Activated T-helper 17 cell treated with anti-CD3 and anti-CD28 coated beads, Interleukin-2, amount 50 U/mL, for 72 hours (primary cell): ENCODE measurements at places on chromosomes 11 and 22. TPM values are rescaled to one million over a fixed set of nuclear protein-coding genes. Genes with fewer than 3 reads are reported as not detected.
A peak's percentile ranks its signal among the peaks of the same experiment; 100 is the strongest.

The GP1BB gene
- total RNA-seq = not detected

The INSC gene
- total RNA-seq = 0.48 TPM

The MAJIN gene
- not detected for total RNA-seq

The SCUBE2 gene
- total RNA-seq = 0.66 TPM

The IGSF22 gene
- total RNA-seq = not detected

The PHETA2 gene
- total RNA-seq = 2.5 TPM

The MRGPRX4 gene
- total RNA-seq = not detected

The CABP4 gene
- total RNA-seq = 2.2 TPM

The MEI1 gene
- 39.8 TPM for total RNA-seq

The MRGPRF gene
- not detected for total RNA-seq

The FAM111B gene
- 64.8 TPM for total RNA-seq

The LRP4 gene
- total RNA-seq = 0.11 TPM

The APLNR gene
- not detected for total RNA-seq

The PTDSS2 gene
- total RNA-seq = 24.1 TPM

The POU2AF1 gene
- 6.4 TPM for total RNA-seq

The TRIM51 gene
- not detected for total RNA-seq

The MS4A6A gene
- not detected for total RNA-seq

The C11orf98 gene
- 65.0 TPM for total RNA-seq

The NXPE2 gene
- total RNA-seq = not detected

The OR56A1 gene
- not detected for total RNA-seq

GRCh38 chr11:78022397-78023396, at the start of gene KCTD14:
Gene KCTD14, minus strand, starts transcription at chr11:78023276. Its CDS starts 27 bp downstream, at chr11:78023249.
- no peak for ATAC-seq

GRCh38 chr11:46718155-46719019, 626 bp upstream of the F2 start:
- ATAC-seq = peak; percentile 23

DNA sequence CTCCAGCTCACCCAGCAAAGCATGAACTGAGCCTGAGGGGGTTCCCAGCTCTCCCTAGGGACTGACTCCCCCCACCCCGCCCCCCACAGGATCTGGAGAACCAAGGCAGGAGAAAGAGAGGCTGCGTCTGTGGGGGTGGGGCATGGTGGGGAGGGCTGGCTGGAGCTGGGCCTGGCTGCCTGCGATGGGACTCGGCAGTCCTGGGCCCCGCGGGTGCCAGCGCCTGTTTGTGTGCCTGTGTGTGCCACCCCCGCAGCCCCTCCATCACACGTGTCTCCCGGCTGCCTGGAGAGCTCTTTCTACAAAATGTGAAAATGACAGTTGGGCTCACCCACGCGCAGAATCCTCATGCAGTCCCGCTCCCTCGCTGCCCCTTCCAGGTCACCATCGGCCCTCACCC, 46.8 kb downstream of the CACNA1I start:
- peak; percentile 17 for ATAC-seq

DNA sequence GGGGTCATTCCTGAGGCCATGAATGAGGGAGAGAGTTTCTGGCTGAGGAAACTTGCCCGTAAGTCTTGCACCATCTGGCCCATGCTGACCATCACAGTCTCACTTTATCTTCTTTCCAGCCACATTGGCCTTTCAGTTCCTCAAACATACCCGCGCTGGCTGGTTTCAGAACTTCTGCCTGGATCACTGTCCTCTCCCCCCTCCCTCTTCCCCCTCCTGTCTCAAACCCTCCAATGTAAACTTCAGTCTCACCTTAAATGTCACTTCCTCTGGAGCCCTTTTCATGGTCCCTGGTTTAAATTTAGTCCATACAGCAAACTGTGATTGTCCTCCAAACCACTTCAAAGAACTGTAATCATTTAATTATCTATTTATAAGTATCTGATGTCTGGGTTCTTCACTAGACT, 3.7 kb upstream of the TMEM109 start:
- no peak for ATAC-seq

DNA sequence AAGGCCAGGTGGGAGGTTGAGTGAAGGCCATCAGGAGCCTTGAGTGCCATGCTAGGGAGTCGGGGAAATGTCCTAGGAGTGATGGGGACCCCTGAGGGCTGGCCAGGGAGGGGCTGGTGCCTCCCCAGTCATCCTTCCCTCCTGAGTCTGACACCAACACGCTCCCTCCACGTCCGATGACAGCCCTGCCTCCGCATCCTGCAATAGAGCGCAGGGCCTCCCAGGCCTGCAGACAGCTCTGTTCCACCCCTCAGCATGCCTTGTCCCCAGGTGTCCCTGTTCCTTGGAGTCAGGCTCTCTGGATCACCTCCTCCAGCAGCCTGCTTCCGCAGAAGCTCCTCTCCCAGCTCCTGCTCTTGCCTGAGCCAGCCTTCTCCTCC, 3.1 kb downstream of the RAC2 start:
- no peak for ATAC-seq

- ATAC-seq = peak; percentile 53
These were observed 70.6 kb downstream of the RRAS2 start for GRCh38 chr11:14288189-14288935.

- no peak for ATAC-seq
These were observed 361.0 kb upstream of the ANO3 start for GRCh38 chr11:25970726-25971508.

- ATAC-seq = no peak
These were observed 50.8 kb upstream of the PRDM11 start for GRCh38 chr11:45095691-45096010.

- ATAC-seq = no peak
These were observed 4.1 kb upstream of the CHRM1 start for GRCh38 chr11:62925308-62925707.

DNA sequence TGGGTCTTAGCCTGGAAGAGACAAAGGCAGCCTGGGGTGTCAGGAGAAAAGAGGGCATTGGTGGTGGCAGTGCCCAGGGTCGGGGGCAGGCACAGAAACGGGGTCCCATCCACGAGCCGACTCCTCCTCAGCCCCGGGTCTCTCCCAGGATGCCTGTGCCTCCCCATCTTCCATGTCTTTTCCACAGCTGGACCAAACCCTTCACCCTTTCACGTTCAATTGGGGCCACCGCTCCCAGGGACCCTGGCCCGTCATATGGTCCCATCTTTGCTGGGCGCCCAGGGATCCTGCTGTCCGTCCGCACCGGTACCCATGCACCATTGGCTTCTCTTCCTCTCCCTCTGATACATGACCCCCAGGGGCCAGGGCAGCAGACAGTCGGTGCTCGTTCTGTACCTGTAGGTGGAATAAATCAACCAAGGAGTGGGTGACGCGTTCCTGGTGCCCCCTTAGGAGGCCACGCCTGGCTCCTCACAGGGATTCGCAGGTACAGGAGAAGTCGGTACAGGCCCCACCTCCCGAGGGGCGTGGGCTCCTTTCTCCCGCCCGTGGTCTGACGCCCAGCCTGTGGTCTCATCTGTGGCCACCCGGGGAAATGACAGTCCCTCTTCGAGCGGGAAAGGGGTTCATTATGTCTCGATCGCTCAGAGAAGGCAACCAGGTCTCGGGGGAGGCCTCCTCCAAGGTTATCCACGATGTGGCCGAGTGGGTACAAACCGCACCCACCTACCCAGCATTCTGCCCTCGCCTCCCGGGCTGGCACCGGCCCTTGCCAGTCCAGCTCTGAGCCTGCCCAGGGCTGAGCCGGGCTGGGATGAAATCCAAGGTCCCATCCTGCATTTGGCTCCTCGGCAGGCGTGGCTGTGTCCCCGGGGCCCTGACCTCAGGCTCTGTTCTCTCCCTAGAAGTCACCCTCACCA, 1493.6 kb downstream of the BRD1 start:
- ATAC-seq = no peak

GRCh38 chr11:1521382-1522080, 35.0 kb upstream of the MOB2 start:
- ATAC-seq = peak; percentile 48

DNA sequence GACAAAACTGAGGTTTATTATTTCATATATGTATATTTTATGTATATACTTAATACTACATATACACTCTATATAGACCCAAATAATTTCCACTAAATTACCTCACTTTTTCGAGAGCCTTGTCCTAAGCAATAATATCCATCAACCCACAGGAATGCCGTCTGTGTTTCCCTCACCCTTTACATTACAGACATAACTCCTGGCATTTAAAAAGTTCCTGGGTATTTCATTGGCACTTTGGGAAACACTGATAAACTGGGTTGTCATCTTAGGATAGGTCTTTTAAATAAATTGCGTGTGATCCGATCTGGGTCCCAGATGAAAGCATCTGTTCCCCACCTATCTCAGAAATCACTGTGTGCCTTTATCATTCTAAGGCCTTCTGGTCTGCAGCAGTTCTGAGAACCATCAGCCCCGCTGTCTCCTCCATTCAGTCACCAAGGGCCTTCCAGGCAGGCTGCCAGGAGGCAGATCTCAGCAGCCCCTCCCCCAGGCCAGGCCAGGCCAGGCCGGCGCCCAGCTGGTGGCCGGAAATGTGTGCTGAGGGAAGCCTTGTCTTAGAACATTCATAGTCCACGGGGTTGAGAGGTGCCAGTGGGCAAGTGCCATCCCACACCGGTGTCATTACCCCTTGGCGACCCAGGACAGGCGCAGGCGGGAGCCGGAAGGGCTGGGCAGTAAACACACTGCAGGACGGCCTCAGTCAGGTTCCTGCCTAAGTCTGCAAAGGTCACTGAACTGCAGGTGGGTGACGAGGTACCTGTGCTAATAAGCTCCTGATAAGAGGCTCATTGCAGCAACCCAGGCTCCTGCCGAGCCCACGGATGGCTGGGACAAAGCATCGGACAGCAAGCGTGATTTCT, 3.3 kb downstream of the FGF19 start:
- ATAC-seq = no peak

DNA sequence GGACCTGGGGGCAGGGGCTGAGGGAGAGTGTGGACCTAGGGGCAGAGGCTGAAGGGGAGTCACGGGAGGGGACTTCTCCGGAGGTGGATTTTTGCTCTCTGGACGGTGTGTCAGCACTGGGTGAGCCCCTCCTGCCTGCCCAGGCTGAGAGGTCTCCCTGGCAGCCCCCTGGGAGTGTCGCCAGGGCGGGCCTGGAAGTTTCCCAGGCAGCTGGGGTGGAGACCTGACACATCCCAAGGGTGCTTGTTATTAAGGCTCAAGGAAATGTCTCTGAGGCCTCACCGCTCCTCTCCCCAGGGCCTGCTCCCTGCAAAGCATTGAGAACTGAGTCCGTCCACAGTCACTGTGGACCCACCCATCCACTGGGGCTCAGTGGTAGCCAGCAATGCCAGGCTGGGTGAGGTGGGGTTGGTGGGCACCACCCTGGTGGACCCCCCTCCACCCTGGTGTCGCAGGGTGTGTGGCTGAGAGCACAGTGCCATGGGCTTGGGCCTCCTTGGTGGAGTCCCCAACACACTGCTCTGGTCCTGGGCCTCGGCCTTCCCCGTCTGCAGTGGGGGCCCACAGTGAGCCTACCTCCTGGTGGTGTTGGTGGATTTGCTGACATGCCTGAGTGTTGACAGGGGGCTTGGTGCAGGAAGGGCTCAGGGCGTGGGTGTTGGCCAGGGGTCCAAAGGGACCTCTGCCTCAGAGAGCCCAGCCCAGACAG, 2.5 kb downstream of the CD81 start:
- no peak for ATAC-seq

GRCh38 chr22:40610329-40610850, 26.1 kb downstream of the MRTFA start:
- ATAC-seq = no peak

- no peak for ATAC-seq
These were observed 4.5 kb downstream of the TMPRSS4 start for GRCh38 chr11:118081241-118081958.

GRCh38 chr11:100941033-100941432, 188.6 kb downstream of the PGR start:
- no peak for ATAC-seq

DNA sequence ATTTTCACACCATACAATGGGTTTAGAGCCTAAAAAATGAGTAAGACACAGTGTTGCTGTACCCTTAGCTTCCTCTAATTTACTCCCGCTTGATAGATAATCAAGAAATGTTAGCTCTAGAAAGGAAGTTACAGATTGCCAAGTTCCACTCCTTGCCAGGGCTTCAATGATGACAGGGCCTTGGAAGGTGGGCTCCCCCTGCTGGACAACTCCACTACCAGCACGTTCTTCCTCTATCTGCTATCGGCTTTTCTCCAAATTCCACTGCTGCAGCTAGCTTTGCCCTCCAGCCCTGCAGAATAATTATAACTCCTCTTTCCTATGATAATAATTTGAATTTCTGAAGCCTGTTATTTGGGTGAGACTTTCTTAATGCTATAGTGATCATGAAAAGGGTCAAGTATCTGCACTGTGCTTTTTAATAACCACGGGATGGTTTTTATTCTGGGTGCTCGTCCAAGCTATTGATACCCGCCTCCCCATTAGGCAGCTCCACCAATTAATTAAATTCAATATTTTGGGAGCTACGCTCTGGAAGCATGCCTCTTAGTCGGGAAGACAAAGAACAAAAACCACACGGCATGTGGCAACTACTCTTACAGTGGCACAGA, 9.0 kb downstream of the SYN3 start:
- ATAC-seq = peak; percentile 53

- ATAC-seq = peak; percentile 84
These were observed at the start of gene LMF2 for GRCh38 chr22:50507421-50507990. Gene LMF2, minus strand, starts transcription at chr22:50507702. Its CDS starts 27 bp downstream, at chr22:50507675.

- peak; percentile 84 for ATAC-seq
These were observed 60.0 kb downstream of the MYO7A start for GRCh38 chr11:77187776-77188632.

DNA sequence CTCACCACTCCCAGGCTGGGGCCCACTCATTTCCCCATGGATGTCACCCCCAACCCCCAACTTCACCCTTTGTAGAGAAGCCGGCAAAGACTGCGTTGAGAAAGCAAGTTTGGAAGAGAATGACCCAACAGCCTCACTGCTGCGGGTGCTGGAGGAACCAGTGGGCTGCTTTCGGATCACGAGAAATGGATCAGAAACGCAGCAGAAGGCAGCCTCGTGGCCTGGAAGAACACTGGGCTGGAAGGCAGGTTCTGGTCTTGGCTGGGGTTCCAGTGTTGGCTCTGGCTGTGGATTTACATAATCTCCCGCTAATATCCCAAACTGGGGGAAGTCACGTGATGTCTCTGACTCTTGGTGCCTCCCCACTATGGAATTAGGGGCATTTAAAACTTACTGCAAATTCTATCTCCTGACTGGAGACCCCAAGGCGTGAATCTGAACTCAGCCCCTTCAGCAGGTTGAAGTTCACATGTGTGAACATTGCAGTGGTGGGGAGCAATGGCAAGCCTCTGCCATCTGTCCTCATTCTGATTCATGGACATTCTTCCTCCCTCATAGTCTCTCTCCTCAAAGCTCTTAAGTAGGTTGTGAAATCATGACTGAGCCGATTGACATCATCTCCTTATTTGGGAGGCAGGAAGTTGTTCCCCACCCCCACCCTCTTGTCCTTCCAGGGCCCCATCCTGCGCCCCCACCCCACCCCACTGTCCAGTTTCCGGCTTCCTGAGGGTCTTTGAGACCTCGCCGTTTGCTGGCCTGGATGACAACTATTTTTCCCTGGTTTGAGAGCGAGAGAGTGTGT, 37.0 kb upstream of the TIMP3 start:
- no peak for ATAC-seq

- no peak for ATAC-seq
These were observed 62.8 kb upstream of the BLID start for GRCh38 chr11:122178795-122179194.

GRCh38 chr11:108218912-108219783, 3.3 kb downstream of the NPAT start:
- ATAC-seq = no peak

- no peak for ATAC-seq
These were observed 52.1 kb downstream of the ALG9 start for GRCh38 chr11:111819161-111819828.
